ENCODE measurements at places on chromosomes 3 and 15.

DNA sequence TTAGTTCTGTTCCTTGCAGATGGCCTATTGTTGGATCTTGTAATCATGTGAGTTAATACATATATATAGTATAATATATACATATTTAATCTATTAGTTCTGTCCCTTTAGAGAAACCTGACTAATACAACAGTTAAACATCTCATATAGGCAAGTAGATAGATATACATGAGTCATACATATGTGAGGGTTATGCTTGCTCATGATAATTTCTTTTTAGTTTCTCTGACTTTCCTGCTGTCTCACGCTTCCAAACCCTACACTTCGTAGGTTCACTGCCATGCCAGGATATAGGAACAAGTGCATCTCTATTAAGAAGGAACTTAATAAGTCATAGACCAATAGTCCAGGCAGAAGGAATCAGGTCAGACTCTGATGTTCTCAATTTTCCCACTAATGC, 16.8 kb upstream of the CLDN16 start:
- no peak for DNase-seq

DNA sequence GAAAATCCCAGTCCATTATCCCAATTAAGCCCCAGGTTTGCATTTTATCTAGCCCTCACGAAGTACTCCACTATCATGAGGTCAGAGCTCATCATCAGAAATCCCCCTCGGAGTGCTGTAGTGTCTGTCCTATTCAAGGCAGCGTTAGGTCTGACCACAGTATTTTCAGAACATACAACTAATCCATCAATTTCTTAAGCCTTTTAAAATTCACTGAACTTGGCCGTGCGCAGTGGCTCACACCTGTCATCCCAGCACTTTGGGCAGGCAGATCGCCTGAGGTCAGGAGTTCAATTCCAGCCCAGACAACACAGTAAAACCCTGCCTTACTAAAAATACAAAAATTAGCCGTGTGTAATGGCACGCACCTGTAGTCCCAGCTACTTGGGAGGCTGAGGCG, 11.9 kb downstream of the VGLL4 start:
- no peak for DNase-seq

GRCh38 chr15:93048759-93049161, 40.3 kb downstream of the RGMA start:
- DNase-seq = no peak

- DNase-seq = no peak
Observed at GRCh38 chr15:98666841-98667240, 18.5 kb downstream of the IGF1R start.

- no peak for DNase-seq
Observed at GRCh38 chr3:48514431-48515227, 10.7 kb upstream of the SHISA5 start.

DNA sequence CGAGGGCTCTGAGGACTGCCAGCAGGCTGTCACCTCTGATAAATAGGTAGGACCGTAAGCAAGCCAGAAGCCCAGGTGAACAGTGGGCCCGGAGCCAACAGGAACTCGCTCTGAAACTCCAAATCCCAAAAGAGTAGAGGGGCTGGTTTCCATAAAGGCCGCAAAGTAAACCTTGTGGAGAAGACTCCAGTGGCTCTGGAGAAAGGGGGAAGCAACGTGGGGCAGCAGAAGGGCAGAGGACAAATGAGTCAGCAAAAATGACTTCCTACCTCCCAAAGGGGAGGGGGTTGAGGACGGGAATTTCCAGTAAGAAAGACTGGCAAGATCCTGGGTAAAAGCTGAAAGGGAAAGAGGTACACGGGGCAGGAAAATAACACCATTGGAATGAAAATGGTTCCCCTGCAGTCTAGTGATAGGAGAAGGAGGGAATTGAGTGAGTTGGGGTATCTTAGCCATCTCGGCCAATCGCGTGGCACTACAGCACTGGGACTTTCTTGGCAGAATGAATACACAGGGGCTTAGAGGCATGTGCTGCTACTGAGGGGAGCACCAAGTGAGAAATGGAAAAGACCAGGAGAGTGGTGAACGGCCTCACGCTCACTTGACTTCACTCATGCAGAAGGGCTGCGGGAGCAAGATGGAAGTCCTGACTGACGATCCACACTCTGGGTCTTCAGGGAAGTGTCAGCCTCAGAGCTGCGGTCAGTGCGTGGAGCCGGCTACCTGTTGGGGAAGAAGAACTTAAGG, 33.2 kb downstream of the BMF start:
- DNase-seq = no peak
